ENCODE measurements at places on chromosomes 2 and 18. TPM values are rescaled to one million over a fixed set of nuclear protein-coding genes. Genes with fewer than 3 reads are reported as not detected.

GRCh38 chr2:193990868-193991267 is 1666.2 kb upstream of the SLC39A10 start:
- DNase-seq: no peak

DNA sequence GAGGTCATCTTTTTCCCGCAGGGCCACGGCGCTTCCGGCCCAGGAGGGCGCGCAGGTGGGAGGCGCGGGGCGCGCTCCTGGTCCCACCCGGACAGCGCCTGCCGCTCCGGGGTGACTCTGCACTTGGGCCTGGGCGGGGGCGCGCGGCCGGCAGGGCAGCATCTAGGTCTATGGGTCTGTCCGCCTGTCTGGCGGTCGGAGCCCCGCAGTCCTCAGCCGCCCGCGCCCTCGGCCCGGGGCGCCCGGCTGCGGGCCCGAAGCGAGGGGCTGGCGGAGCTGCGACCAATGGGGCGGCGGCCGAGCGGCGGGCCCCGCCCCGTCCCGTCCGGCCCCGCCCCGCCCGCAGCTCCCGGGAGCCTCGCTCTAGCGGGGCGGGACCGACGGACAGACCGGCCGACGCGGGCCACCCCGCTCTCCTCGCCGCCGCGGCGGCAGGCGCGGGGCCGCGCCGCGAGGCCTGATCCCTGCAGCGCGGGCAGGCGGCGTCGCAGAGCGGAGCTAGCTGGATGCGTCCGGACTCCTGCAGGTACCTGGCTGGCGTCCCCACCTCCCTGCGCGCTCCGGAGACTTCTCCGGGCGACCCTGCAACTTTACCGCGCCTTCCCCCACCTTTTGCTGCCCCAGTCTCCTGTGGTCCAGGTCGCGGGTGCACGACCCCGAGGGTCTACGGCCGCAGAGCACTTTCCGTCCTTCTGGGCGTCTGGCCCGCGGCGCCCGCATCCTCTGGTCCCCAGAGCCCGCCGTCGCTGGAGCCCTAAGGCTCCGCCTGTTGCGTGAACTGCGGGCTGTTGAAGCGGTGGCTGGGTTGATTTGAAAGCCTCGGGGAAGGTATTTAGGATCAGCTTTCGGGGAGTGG is at the start of gene KCNS3:
Gene KCNS3, plus strand, starts transcription at position 387 of the 856 bp plus-strand sequence. CDS start 52,342 bp downstream, outside the sequence.
- DNase-seq: peak; percentile 76

DNA sequence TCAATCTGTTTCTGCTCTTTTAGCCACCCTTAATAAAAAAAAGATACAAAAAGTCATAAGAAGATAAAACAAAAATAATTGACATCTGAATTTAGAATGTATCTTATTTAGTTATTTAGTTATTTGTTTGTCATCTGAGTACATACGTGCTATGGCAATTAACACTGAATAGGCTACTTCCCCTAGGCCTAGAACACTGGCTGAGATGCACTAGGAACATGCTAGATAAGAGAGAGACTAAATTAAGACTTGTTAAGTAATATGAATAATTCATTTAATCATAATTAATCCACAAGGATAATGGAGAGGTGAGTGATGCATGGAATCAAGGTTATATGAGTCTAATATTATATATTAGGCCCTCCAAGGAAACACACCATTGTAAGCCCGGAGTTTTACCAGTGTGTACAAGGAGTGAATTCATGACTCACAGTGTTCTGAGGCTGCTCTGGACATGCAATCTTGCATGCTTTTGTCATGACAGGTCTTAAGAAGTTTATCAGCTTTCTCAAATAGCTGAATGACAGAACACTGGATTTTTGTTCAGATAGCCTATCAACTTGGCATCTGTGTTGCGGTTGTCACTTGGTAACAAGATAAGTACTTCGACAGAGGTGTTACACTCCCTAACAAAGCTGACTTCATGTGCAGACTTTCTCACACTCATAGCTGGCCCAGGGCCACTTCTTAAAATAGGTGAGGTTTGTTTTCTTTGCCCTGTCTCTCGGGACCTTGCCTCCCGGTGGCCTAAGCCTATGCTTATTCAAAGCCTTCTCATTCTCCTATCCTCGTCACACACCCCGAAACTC is 5.0 kb upstream of the SERPINB2 start:
- no peak for DNase-seq

DNA sequence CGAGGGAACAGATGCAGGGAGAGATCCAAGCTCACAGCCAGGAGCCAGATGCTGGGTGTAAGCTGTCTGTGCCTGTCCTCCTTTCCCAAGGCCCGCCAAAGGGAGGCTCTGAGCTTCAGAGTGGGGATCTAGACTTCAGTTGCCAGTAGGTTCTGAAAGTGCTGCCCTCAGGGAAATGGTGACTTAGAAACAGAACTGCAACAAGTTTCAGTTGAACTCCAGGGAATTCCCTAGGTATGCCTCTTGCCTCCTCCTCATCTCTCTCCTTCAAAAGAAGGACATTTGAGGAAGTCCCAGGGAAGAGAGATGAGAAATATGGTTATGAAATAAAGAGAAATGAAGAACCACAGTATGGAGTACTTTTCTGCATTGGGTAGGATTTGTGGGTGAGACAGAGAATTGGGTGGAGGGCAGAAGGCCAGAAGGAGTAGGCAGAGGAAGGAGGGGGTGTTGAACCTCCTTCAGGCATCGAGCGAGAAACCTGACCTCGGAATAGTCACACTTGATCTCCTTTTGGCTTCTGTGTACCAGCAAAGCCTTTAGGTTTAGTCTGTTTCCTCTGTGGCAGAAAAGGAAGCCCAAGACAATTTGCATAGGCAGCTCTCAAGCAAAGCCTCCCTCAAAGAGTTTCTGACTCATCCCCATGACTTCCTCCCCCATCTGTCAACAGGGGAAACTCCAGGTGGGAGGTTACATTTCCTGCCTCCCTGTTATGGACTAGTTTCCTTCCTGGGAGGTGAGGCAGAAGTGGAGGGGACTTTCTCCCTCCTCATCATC is 45.7 kb downstream of the QPCT start:
- DNase-seq: no peak

The XDH gene
- polyA plus RNA-seq: not detected

The GAL3ST2 gene
- polyA plus RNA-seq: 0.39 TPM
